ENCODE measurements at places on chromosomes 6 and 20. TPM values are rescaled to one million over a fixed set of nuclear protein-coding genes. Genes with fewer than 3 reads are reported as not detected.
A peak's percentile ranks its signal among the peaks of the same experiment; 100 is the strongest.

DNA sequence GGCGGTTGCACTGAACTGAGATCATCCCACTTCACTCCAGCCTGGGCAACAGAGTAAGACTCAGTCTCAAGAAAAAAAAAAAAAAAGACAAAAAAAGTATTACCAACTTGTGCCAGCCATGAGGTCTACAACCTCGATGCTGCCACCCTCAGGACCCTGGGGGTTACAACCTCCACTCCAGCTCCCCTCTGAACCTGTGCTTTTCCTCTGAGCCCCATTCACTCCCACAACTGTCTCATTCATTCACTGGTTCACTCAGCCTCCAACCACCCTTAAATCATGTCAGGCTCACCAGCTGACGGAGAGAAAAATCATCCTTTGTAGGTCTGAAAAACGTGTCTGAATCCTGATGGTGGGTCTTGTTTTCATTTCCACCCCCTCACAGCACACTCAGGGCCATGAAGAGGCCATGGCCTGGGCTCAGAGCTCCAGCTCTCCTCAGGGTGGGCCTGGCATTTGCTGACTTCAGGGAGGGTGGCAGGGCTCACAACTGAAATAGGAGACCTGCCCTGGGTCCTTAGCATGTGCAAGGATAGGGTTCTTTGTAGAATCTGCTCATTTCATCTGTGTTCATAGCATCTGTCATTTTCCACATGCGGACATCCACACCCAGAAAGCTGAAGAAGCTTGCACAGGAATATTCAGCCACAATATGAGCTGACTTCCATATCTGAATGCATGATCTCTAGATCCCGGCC lies 1.9 kb upstream of the ULBP1 start:
- H3K4me1 ChIP-seq, result peaks cover 11% of the 10 kb centered on the region
- DNase-seq, result no peak
- H3K27me3 ChIP-seq, result no peaks in the 10 kb centered on the region
- no peak overlapping the region for H3K4me3 ChIP-seq
- no peak overlapping the region for H3K27ac ChIP-seq

DNA sequence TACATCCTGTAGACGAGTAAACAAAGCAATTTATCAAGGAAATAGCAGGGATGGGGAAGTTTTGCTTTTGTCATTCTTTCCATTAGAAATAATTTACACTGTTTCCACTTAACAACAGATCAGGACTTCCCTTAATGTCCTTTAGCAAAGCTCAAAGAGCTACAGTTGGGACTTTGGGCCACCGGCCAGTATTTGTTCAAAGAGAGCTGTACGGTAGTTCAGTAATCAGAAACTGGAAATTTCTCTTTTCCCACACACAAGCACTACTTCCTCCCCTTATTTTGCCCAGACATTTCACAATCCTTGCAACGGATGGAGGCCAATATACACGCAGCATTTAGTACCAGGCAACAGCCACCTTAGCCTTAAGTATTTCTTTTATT lies 12.1 kb upstream of the HINT3 start:
- H3K4me1 ChIP-seq, result peaks cover 97% of the 10 kb centered on the region
- peak overlapping the region; percentile 98 for H3K27ac ChIP-seq
- no peaks in the 10 kb centered on the region for H3K27me3 ChIP-seq
- H3K36me3 ChIP-seq, result no peaks in the 10 kb centered on the region

DNA sequence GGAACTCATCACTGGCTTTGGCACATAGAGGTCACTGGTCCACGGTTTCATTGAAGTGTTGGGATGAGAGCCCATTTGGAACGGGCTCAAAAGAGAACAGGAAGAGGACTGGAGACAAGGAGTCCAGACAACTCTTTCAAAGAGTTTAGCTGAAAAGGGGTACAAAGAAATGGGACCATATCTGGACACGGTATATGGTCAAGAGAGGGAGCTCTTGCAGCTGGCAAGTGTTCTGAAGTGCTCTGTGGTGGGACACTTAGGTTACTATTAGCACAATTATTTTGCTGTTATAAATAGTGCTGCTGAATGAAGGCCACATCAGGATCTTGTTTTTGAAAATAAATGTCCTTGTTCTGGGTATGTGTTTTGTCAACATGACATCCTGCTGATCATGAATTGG lies 4.6 kb downstream of the SGK2 start:
- H3K4me1 ChIP-seq, result peaks cover 13% of the 10 kb centered on the region
- H3K36me3 ChIP-seq, result no peaks in the 10 kb centered on the region
- H3K27ac ChIP-seq, result no peak overlapping the region
- H3K4me3 ChIP-seq, result no peak overlapping the region
- no peaks in the 10 kb centered on the region for H3K27me3 ChIP-seq
- DNase-seq, result no peak

ENPP1 gene
- 4.1 TPM for total RNA-seq

PROCR gene
- total RNA-seq, result 7.5 TPM

CBLN4 gene
- total RNA-seq, result not detected

GRCh38 chr6:84362193-84362821 lies 134.9 kb upstream of the CEP162 start:
- no peaks in the 10 kb centered on the region for H3K27me3 ChIP-seq
- H3K36me3 ChIP-seq, result no peaks in the 10 kb centered on the region
- H3K27ac ChIP-seq, result no peak overlapping the region
- no peak for DNase-seq
- H3K4me1 ChIP-seq, result no peaks in the 10 kb centered on the region
- no peak overlapping the region for H3K4me3 ChIP-seq

DNA sequence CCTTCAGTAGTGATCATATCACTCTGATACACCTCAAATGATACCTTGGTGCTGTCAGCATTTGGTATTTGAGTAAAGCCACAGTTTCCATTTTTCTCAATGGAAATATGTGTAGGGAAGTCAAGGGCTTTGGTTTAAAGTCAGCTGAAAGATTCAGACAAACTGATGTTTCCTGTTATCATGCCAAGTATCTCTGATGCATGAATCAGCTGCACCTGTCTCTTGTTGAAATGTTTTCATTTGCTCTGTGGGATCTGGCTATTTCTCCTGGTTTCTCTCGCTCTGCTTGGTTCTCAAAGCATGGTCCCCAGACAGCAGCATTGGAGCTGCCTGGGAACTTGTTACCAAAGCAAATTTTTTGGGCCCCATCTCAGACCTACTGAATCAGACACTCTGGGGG lies 23.5 kb downstream of the ZFP64 start:
- peaks cover 17% of the 10 kb centered on the region for H3K36me3 ChIP-seq
- DNase-seq, result no peak
- no peaks in the 10 kb centered on the region for H3K4me1 ChIP-seq
- H3K27ac ChIP-seq, result no peak overlapping the region

HFE gene
- total RNA-seq, result 46.0 TPM

SLC2A10 gene
- 28.6 TPM for total RNA-seq

DNA sequence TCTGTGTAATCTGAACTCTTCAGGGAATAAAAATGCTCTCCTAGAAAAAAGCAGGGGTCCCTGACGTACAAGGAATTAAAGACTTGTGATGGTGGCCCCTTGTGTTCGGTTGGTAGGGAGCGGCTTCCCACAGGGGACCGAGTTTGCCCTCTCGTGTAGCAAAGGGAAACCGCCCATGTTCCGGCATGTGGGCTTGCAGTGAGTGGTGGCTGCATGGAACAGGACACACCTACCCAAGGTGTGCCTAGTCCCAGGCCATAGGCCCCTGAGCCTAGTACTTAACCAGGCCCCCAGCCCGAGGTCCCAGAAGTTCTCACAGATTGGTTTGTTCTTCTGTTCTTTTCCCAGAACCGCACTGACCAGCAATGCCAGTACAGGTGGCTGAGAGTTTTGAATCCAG lies 15.5 kb downstream of the MYBL2 start:
- H3K27me3 ChIP-seq, result no peaks in the 10 kb centered on the region
- no peak overlapping the region for H3K27ac ChIP-seq
- no peak for DNase-seq
- H3K36me3 ChIP-seq, result 0 out of 2 replicates have a peak, but pooled peaks cover 9% of the 10 kb centered on the region
- no peak overlapping the region for H3K4me3 ChIP-seq

GRCh38 chr20:8020314-8021079 lies 936 bp upstream of the TMX4 start:
- H3K4me1 ChIP-seq, result peaks cover 24% of the 10 kb centered on the region
- DNase-seq, result peak; percentile 72
- H3K36me3 ChIP-seq, result no peaks in the 10 kb centered on the region
- no peak overlapping the region for H3K27ac ChIP-seq
- H3K4me3 ChIP-seq, result peak overlapping the region; percentile 72

- H3K27me3 ChIP-seq, result no peaks in the 10 kb centered on the region
- H3K36me3 ChIP-seq, result no peaks in the 10 kb centered on the region
- H3K4me1 ChIP-seq, result peaks cover 19% of the 10 kb centered on the region
- peak overlapping the region; percentile 62 for H3K27ac ChIP-seq
- DNase-seq, result no peak
Observed at GRCh38 chr20:14984768-14985622, 647.6 kb upstream of the FLRT3 start.

OXT gene
- total RNA-seq, result not detected
